ENCODE measurements at places on chromosomes 13 and 19.

DNA sequence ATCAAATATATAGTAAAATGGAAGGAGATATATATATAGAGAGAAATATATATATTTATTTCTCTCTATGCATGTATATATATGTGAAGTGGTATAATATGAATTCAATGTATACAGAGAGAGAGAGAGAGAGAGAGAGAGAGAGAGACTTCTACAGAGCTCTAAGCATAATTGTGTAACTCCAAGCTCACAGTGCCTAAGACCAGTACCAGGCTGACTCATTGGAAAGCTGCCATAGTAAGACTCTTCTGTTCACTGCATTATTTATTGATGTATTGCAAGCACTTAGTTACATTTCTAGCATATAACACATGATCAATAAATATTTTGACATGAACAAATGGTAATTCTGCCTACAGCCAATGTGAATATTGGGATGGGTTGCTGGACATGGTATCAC lies 1734.7 kb downstream of the SLITRK1 start:
- no peak for DNase-seq

DNA sequence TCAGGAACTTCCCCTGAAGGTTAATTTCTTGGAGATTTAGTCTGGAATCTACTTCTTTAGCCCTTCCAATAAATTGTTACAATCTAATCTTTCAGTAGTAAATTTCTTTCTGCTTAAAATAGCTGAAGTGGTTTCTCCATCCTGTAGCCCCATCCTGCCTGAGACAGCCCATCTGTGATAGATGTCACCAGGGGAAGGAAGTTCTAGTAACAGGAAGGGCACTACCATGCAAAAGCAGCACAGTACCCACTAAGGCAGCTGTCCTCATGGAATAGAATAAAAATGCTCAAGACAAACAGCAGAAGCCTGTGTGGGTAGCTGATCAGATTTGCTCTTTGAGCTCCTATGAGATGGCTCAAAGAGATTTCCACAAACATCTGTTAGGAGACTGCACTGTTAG lies 1036.5 kb downstream of the SLITRK5 start:
- DNase-seq: no peak

DNA sequence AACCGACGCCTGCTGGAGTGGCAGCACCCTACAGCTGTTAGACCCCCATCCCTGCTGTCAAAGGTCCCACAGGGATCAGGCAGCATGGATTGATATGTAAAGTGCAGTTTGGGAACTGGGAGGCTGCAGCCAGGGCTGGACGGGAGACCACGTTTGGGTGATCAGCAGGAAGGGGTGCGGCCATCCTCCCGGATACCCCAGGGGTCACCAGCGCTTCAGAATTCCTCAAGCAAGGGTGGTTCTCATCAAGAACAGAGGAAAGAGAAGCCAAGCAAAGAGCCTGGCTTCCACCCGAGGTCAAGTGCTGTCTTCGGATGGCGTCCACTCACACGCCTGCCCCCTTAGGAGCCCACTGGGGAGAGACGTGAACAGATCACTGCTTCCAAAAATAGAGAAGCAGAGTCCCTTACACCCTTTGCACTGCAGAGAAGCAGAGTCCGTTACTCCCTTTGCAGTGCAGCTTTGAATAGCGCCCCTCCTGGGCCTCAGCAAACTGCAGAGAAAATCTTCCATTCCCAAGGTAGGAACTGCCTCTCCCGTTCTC lies 35.5 kb downstream of the DHRS12 start:
- DNase-seq: no peak

DNA sequence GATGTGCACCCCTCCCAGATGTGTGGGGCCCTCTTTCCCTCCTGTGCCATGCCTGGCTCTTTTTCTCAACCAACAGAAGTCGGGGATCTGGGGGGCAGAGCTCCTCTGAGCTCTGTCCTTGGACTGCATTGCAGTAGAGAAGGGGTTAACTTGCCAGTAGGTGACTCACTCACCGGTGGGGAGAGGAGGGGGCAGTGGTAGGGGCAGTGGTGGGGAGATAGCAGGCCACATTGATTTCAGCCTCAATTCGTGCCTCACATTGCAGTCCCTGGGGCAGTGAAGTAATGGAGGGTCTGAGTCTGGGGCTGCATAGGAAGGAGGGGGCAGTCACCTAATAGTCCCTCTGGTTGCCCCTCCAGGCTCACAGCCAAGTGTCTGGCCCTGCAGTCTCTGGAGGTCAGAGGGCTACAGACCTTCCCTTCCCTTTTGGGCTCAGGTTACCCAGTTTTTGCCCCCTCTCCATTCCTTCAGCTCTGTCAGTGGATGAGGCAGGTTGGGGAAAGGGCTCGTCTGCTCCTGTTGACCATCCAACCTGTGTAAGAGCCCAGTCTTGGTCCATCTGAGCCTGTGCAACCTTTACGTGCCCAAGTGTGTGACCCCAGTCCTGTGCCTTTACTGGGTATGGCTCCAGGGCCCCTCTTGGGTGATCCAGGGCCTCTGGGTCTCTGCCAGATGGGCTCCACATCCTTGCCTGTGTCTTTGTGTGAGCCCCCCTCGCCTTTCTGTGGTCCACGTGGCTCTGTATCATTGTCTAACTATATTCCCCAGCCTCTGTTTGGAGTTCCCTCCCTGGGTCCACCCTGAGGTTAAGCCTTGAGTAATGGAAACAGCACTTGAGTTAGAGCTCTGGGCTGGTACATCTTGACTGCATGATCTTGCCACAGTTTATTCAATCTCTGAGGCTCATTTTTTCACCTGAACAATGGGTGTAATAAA lies 13.0 kb downstream of the CIC start:
- no peak for DNase-seq

- no peak for DNase-seq
These were observed 102.6 kb upstream of the TSHZ3 start for GRCh38 chr19:31451686-31452330.

DNA sequence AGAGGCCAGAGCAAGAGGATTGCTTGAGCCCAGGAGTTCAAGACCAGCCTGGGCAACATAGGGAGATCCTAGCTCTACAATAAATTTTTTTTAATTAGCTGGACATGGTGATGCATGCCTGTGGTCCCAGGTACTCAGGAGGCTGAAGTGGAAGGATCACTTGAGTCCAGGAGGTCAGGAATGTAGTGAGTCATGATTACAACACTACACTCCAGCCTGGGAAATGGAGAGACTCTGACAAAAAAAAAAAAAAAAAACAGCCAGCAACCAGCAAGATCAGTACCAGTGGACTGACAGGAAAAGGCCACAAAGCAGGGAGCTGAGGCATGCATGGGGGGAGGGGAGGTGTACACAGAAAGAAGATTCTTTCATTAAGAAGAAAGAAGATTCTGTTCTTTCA lies 52.7 kb upstream of the RFXAP start:
- no peak for DNase-seq

DNA sequence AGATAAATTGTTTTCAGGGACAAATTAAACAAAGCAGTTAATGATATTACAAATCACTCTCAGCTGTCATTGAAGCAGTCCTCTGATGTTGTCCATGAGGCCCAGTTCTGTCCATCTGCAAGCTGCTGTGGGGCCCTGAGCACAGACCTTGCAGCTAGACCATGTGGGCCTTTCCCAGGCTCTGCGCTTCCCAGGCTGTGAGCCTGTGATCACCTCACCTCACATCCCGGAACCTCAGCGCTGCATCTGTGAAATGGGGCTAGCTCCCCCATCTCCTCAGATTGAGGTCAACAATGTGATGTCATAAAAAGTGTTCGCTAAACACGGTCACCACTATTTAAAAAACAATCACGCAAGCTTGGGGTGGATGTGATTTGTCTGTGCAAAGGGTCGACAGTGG lies 51.9 kb upstream of the UQCRFS1 start:
- no peak for DNase-seq

- DNase-seq: no peak
These were observed 1.5 kb downstream of the ENOX1 start for GRCh38 chr13:43785261-43785649.

- no peak for DNase-seq
These were observed 1.1 kb downstream of the CCDC97 start for GRCh38 chr19:41311072-41311471.

DNA sequence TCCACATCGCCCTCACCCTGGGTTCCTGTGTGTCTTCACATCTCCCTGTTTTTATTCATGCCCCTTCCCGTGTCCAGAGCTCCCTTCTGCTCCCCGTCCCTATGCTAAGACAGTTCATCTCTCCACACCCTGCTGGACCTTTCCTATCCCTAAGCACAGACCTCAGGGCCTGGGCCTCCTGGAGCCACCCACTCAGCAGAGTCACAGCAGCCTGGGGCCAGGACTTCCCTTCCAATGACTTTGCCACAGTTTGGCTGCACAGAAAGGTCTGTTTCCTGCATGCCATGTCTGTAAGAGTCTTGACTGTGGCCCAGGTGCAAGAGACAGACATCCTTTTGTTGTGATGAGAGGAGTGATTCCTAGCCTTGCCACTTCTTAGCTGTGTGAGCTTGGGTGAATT lies 470.7 kb downstream of the TSHZ3 start:
- DNase-seq: no peak

DNA sequence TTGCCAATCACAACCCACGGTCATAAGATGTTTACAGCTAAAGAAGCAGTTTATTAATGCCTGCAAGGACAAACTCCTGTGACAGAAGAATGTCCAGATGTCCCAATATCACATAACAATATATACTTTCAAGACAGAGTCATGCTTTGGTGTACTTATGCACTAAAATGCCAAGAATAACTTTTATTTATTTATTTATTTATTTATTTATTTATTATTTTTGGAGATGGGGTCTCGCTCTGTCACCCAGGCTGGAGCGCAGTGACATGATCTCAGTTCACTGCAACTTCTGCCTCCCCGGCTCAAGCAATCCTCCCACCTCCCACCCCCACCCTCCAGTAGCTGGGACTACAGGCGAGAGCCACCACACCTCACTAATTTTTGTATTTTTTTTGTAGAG lies 9.1 kb downstream of the TEX101 start:
- DNase-seq: no peak

GRCh38 chr19:47381121-47381520 lies 32.0 kb downstream of the DHX34 start:
- DNase-seq: no peak
